SW 1271 (cell line): ENCODE measurements at places on chromosomes 11 and 22.

- DNase-seq = no peak
Measured at GRCh38 chr11:117989351-117990102, 3.3 kb downstream of the IL10RA start.

GRCh38 chr22:40203572-40203971, 25.8 kb downstream of the TNRC6B start:
- DNase-seq = no peak

- DNase-seq = no peak
Measured at GRCh38 chr22:20494978-20495860, at the start of gene KLHL22. KLHL22 (minus strand) TSS chr22:20495795; CDS start chr22:20489211, 6,584 bp downstream.

DNA sequence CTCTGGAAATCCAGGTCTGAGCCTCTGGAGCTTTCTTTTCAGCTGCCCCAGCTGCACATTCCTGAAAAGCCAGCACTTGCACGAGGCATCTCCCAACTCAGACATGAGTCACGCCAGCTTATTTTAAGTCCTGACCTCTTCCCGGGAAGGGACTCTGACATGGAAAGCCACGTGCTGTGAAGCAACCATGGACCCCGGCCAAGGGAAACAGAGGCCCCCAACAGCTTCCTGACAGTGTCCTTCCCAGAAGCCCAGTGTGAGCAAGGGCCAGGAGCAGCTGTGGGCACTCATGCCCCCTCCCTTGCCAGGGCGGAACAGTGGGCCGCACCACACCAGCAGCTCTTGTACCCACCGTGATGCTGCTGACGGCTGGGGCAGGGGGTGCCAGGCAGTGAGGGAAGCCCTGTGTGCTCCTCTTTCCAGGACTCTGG, 118.8 kb upstream of the CADM1 start:
- peak; percentile 15 for DNase-seq

GRCh38 chr11:115765803-115766239, 261.6 kb upstream of the CADM1 start:
- no peak for DNase-seq

GRCh38 chr11:110793556-110793955, 81.3 kb upstream of the ARHGAP20 start:
- no peak for DNase-seq

DNA sequence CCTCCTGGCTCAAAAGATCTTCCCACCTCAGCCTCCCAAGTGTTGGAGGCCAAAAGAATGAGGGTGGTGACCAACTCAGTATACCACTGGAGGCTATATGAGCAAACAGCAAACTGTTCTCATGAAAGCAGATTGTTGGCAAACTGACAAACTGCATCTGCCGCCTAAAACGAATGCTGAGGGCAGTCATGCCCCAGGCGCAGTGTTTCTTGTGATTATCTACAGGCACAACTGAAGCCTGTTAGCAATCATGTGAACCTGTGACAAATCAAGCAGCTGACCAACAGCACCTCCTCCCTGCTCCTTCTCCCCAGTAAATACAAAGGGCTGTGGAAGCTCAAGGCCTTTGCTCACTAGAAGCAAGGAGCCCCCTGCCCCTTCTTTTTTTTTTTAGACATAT, 47.8 kb downstream of the BTBD10 start:
- no peak for DNase-seq

- no peak for DNase-seq
Measured at GRCh38 chr11:115396533-115396932, 107.7 kb downstream of the CADM1 start.

DNA sequence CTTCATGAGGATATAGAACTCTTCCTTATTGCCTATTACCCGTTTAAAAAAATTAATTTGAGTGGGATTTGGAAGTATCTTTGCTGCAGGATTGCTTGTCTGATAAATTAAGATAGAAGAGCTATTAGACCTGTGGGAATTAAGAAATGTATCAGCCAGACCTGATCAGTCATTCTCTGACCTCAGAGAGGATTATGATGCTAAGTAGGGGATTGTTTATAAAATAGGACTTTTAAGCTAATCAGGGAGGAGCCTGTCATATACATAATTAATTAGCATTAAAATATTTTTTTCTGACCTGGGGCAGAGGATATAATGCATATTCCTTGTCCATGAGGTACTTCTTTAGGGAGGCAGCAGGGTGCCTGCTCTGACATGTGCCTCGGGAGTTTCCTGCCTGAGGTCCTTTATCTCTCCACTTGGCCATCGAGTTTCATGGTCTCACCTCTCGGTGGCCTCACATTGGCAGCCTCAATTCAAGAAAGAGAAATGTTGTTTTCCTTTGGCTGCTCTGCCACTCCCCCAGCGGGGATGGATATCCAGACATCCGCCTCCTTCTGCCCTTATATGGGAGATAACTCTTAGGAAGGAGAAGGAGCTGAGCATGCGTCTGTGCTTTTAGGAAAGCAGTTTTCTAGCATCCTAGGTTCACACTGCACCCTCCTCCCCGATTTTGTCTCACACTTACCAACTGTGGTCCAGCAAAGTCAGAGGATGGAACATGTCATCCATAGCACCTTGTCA, 41.1 kb downstream of the DIXDC1 start:
- DNase-seq = no peak
